Endodermal cell (in vitro differentiated cells): ENCODE measurements at places on chromosomes 3 and 15. TPM values are rescaled to one million over a fixed set of nuclear protein-coding genes. Genes with fewer than 3 reads are reported as not detected.

DNA sequence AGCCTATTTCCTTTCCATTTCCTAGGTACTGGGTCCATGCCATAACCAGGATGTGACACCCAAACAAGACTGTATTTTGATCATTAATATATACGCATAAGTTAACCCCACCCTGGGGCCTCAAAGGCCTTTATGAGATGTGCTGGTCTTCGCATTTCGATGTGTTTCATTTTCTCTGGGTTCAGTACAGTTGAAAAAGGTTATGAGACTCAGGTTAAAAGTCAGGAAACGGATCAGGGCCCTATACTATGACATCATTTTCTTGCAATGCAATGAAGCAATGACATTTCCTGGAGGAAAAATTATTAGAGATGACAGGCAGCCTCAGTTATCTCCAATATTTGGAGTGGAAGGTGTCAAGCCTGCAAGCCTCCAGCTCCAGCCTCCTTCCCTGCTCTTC, 31.7 kb downstream of the TMEM212 start:
- no peak for DNase-seq

The NR1I2 gene
- total RNA-seq = 0.18 and 0.29 TPM in 2 replicates

The SEMA6D gene
- 23.6 to 37.0 TPM (median 27.9 TPM) in 3 replicates for total RNA-seq

GRCh38 chr15:63350178-63350621, 31.4 kb downstream of the CA12 start:
- DNase-seq = no peak

The MAGEL2 gene
- total RNA-seq = 7.0 and 7.2 TPM in 2 replicates

GRCh38 chr3:50605901-50606326, 5.7 kb downstream of the CISH start:
- no peak for DNase-seq

- DNase-seq = peak; percentile 63
Observed at GRCh38 chr3:9168241-9168741, 81.2 kb downstream of the SRGAP3 start.

GRCh38 chr3:72769758-72770540, 78.3 kb downstream of the SHQ1 start:
- DNase-seq = no peak

DNA sequence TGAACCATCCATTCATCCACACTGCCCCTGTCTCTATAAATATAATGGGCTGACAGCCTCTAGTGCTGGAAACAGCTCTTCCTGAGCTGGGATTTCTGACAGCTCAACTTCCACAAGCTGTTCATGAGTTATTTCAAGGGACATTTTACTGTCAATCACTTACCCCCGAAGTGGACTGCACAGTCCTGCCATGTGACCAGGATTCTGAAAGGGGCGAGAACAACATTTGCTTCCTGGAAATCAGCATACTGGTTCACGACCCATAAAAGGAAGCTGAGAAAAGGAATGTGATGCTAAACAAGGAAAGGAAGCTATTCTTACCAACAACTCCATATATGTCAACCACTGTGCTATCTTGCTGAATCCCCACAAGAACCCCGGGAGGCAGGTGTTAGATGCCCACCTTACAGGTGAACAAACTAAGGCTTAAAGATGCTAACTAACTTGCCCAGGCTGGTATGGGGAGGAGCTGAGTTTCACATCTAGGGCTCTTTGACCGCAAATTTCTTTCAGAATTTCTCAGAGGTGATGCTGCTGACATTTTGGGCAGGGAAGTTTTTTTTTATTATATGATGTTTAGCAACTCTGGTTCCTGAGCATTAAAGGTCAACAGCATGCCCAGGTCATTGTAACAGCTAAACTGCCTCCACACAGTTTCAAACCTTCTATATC, 16.5 kb upstream of the REC114 start:
- DNase-seq = no peak

GRCh38 chr15:49918121-49918520, 200.9 kb downstream of the ATP8B4 start:
- no peak for DNase-seq

The RBP2 gene
- total RNA-seq = not detected in 3 replicates

- DNase-seq = no peak
Observed at GRCh38 chr3:197752107-197752506, 2.4 kb downstream of the FYTTD1 start.

The CHST2 gene
- 0.61 to 3.5 TPM (median 3.4 TPM) in 3 replicates for total RNA-seq

The NPAP1 gene
- total RNA-seq = 0.07 to 0.18 TPM (median 0.11 TPM) in 3 replicates
